ENCODE measurements at places on chromosomes 13 and 19.

GRCh38 chr19:50060107-50060506, 34.3 kb downstream of the ZNF473 start:
- DNase-seq = no peak

DNA sequence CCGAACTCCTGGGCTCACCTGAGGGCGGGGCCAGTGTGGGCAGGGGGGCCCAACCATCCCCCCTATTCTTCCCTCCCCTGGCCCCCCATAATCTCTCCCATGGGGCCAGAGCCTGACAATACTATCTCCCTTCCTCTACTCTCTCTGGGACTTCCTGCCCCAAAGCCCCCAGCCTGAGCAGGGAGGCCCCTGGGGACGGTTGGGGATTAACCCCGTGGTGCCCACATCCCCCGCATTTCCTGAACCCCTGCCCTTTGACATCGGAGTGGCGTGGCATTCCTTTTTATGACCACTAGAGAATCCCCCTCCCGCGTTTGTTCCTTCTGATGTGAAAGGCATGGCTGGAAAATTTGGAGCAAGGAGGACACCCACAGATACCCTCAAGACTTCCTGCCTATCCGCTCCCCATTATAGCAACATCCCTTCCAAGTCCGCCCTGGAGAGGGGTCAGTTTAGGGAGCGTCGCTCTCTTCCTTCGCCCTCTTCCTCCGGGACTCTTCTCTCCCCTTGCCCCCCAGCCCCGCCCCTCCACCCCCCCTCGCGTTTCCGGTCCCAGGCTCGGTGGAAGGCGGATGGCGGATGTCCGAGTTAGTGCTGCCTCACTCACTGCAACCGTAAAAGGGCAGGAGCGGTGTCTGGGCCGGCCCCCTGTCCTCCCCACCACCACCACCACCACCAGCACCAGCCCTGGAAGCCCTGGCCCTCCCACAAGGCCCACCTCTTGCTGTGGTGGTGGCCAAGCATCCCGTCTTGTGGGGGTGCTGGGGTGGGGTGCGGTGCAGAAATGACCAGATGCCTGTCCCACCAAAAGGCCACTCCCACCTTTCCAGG, 1.8 kb downstream of the VASP start:
- peak; percentile 33 for DNase-seq

GRCh38 chr19:28554321-28555091, 658.4 kb downstream of the UQCRFS1 start:
- DNase-seq = no peak

GRCh38 chr19:13507053-13507611, 853 bp upstream of the CACNA1A start:
- DNase-seq = no peak

DNA sequence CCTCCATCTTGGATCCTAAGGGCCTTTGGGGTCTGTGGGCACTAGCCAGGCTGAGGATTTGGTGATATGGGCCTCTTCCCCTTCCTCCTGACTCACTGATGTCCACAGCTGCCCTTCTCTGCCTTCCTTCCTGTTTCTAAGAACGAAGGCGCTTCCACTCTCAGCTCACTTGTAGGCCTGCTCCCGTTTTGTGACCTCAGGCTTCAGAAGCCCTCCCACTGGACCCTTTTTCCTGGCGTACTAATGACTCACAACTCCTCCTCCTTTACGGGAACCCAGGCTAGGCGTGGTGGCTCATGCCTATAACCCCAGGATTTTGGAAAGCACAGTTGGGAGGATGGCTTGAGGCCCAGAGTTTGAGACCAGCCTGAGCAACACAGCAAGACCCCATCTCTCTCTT, 55.6 kb downstream of the TMED1 start:
- DNase-seq = no peak

DNA sequence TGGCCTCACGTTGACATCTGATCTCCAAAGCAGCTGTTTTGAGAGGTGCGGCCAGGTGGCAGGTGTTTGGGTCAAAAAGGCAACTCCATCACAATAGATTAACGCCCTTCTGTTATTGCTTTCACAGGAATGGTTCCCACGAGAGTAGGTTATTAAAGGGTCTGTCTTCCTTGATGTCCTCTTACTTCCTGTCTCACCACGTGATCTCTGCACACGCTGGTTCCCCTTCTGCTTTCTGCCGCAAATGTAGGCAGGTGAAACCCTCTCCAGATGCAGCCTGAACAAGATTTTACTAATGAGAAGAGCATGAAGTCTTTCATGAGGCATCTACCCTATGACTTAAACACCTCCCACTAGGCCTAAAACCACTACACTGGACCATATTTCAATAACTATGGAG, 22.8 kb upstream of the ZNF564 start:
- no peak for DNase-seq

DNA sequence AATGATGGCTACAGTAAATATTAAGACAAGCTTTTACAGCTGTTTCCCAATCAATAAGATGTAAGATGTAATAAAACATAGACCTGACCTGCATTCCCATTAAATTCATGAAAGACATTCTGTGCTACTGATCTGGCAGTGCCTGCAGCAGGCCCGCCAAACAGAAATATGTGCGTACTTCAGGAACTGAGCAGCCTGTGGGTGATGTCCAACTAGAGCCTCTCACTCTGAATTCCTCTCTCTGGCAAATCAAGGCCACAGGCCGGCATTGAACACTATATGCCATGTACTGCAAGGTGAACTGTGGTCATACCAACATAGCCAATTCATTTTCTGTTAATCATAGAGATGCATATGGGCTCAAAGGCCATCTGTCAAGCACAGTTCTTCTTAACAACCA, 17.8 kb downstream of the SHISA2 start:
- no peak for DNase-seq

DNA sequence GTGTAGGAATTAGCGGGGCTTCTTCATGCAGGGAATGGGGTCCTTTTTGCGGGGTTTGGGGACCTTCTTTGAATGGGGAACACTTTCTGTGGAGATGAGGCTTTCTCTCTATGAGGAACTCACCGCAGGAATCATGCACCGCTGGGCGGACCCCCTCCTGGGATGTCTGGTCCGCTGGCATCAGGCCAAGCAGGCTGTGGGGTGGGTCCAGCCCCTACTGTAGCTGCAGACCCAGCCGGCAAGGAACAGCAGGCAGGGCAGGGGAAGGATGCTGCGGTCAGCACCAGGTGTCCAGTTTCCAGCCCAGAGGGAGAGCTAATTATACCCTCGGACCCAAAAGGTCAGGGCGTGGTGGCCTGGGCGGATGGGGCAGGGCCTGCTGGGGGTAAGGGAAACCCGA, 1.8 kb downstream of the MYBPC2 start:
- no peak for DNase-seq

DNA sequence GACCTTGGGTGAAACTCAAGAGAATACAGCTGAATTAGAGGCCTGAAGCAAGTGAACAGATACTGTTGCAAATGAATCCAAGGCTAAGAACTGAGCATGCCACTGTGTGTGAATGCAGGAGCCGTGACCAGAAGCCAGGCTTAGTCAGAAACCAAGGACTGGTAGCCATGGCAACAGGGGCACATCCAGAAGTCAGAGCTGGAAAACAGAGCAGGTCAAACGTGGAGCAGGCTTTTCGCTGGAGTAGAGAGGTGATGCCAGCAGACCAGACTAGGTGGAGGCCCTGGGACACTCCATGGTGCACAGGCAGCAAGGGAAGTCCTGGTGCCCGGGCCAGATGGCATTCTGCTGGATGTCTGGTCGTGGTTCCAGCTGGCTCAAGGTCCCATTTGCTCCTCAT, 564.1 kb downstream of the PCDH9 start:
- DNase-seq = no peak

DNA sequence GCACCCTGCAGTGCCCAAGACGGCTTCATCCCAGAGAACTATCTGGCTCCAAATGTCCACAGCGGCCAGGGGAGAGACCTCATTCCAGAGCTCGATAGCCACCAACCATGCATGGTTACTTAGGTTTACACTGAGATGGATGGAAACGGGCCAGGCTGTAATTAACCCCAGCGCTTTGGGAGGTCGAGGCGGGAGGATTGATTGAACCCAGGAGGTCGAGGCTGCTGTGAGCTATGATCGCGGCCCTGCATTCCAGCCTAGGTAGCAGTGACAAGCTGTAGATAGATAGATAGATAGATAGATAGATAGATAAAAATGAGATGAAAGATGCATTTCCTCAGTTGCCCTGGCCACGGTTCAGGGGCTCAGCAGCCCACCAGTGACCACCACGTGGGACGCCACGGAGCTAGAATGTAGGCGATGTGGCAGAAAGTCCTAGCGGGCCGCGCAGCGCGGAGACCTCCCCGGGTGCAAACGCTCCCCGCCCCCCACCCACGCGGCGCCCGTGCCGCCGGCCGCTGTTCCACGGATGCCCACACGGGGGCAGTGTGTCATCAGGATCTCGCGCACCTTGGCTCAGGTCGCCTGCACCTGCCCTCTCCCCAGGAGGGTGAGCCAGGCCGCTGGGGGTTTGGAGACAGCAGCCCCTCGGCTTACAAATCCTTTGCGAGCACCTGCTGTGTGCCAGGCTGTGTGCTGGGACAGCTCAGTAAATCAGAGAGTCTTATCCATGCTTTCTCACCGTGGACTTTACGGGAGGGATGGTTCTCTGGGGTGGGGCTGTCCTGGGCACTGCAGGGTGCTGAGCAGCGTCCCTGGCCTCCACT, 13.5 kb upstream of the TLE5 start:
- DNase-seq = peak; percentile 80

DNA sequence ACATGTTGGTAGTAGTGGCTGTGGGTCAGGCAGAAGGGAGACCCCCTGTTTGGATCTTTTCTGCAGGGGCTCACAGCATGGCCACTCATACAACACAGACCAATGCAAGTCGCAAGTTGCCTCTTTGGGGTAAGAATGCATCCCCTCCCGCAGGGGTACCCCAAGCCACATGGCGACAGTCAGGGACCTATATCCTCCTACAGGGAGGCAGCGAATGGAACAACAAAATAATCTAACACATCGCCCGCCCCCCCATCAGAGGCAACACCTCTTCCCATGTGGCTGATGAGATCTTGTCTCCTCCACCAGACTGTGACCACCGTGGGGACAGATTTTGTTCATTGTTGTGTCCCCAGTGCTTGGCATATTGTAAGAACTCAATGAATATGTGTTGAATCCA, 40.7 kb upstream of the PNMA8B start:
- no peak for DNase-seq

GRCh38 chr19:38739440-38740256, 4.6 kb downstream of the CAPN12 start:
- no peak for DNase-seq

GRCh38 chr19:49613374-49613773, 22.4 kb downstream of the PRR12 start:
- no peak for DNase-seq

GRCh38 chr19:14035706-14036105, 4.1 kb downstream of the IL27RA start:
- no peak for DNase-seq

- DNase-seq = peak; percentile 50
Measured at GRCh38 chr19:5170329-5170745, 170.3 kb downstream of the PTPRS start.

DNA sequence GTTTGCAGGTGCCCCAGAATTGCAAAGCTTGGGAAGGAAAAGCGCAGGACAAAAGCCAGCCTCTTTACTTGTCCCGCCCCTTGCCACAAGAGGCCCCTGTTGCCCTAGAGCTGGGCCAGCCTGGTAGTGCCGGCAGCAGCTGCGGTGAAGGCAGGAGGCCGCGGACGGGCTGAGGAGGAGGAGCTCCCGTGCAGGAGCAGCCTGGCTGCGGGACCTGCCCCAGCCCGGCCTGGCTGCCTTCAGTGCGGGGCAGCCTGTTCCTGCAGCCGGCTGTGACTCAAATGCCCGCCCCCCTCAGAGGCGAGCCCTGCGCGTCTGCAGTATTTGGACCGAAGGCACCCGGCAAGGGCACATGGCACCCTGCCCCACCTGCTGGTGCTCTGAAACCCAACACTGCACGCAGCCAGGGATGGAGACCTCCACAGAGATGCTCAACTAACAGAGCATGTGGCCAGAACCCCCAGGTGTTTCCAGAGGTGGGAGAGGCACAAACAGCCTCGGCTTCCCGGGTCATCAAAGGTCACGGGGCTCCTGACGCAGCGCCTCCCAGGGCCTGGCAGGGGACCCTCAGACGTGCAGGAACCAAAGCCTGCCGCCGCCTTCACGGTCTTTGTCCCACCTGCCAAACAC, 29.7 kb downstream of the NAXD start:
- peak; percentile 39 for DNase-seq

- DNase-seq = peak; percentile 88
Measured at GRCh38 chr19:9309974-9310446, 372 bp upstream of the ZNF699 start.

- DNase-seq = no peak
Measured at GRCh38 chr13:64477146-64477545, 2753.0 kb downstream of the PCDH9 start.

DNA sequence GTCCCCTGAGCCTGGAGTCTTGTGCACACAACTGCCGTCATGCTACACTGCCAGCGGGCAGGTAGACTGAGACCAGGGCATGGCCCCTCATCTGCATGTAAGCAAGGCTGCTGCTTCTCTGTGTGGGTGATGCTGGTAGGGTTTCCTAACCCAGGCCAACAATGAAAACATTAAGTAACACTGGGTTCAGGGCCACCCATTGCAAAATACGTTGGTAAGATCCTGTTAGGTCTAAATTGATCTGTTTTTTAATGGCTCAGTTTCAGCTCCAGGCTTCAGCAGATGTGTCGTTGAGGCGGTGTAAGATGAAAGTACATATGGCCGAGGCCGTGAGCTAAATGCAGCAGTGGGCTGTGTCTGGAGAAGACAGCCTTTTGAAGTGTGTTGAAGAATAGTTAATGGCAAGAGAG, 383.4 kb downstream of the IRS2 start:
- no peak for DNase-seq

- DNase-seq = peak; percentile 37
Measured at GRCh38 chr13:38872693-38873092, 117.9 kb downstream of the STOML3 start.

GRCh38 chr13:31131470-31131961, 30.2 kb downstream of the HSPH1 start:
- no peak for DNase-seq

GRCh38 chr13:79549355-79550106, 68.6 kb downstream of the NDFIP2 start:
- no peak for DNase-seq

DNA sequence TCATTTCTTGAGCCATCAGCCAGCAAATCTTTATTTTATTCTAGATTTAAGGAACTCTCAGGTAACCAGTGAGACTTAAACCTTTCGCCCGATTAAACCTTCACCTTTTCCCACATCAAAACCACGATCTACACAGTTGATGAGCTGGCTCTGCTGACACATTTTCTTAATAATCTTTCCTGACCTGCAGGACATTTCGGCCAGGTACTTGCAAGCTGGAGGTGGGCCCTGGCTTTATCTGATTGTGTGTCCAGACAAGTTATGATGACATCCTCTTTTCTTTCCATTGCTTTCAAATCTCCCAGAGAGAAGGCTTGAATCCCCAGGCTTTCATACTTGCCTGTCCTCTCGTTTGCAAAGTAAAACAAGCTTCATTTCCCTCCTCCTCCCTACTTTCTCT, 144.2 kb downstream of the EFNB2 start:
- no peak for DNase-seq

DNA sequence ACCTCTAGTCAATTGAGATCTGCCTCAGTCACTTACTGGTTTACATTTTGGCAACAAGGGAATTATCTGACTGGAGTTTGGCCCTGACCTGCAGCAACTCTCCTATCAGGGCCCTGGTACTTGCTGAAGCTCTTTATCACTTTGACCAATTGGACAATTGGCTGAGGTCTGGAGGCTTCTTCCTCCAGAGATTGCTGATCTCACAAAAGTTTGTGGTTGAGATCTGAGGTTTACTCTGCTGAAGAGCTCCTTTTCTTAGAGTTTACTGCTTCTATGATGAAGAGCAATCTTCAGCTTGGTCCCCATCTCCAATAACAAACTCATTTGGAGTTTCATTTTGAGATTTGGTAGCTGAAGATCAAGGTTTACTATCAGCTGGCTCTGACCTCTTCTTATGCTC, 276.9 kb upstream of the SGCG start:
- DNase-seq = no peak
